Activated CD4-positive, alpha-beta T cell treated with anti-CD3 and anti-CD28 coated beads, Interleukin-2, amount 50 U/mL, for 48 hours (primary cell): ENCODE measurements at places on chromosomes 1 and 21.

DNA sequence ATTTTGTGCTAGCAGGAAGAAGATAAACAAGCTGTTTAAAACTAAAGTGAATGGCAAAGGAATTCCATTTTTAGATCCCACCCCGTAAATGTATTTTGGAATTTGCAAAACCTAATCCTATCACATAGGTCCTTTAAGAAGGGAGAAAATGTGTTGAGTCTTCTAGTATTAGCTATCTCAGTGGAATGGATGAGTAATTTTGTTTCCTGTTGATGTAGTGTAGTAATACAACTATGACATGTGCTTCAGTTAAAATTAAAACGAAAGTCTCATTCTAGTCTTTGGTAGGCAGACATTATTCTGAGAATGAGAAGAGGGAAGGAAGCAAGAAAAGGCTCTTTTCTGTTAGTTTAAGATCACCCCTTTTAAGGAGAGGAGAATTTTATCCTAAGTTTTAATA is 265.9 kb upstream of the C1orf105 start:
- no peak for DNase-seq

GRCh38 chr1:165580931-165581871 is 37.4 kb downstream of the LRRC52 start:
- DNase-seq, result no peak

DNA sequence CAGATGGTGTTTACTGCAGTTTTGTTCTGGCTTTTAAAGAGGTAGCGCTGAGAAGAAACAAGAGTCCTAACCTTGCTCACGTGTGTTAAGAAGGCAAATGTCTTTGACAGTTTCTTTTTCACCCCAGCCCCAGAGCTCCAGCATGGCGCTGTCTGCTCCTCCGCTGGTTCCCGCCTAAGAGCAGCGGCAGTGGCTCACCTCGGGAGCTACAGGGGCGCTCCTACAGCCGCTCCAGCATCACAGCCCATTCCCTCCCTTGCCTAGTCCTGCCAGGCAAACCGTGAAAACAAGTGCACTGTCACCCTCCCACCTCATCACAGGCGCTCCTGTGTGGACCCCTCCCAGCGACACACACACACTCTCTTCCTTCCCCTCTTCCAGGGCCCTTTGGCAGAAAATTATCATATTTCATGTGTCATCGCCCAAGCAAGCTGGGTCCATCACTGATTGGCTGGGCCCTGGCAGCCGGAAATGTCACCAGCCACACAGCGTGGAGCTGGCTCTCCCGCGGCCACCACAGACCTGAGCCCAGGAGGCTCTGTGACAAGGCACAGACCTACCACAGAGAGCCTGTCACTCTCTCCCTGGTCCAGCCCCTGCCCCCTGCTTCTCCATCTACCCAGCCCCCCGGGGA is 1.2 kb upstream of the HIVEP3 start:
- DNase-seq, result peak; percentile 82

GRCh38 chr1:195005338-195005737 is 1602.9 kb downstream of the KCNT2 start:
- no peak for DNase-seq

DNA sequence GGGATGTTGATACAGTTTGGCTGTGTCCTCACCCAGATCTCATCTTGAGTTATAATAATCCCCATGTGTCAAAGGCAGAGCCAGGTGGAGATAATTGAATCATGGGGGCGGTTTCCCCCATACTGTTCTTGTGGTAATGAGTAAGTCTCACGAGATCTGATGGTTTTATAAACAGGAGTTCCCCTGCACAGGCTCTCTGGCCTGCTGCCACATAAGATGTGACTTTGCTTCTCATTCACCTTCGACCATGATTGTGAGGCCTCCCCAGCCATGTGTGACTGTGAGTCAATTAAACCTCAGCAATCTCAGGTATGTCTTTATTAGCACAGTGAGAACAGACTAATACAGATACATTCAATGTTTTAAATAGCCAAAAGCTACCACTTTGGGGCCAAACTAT is 41.1 kb downstream of the SLC35F3 start:
- DNase-seq, result no peak

DNA sequence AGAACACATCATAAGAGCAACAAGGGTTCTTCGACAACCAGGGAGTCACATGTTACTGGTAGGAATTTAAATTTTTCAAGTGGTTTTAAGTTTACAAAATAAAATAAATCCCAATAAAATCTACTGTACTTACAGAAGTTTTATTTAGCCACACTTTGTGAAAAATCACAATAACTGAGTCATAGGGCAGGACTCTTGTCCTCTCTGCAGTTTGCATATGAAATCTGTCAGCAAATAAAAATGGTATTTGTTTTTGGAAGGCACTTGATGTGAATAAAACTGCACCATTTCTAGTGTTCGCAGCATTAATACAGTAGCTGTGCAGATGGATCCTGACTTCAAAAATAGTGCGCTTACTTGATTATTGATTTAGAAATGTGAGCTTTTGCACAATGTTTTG is 150.4 kb downstream of the LBR start:
- DNase-seq, result no peak

- no peak for DNase-seq
These were observed 144.7 kb downstream of the BARHL2 start for GRCh38 chr1:90572446-90572845.

- no peak for DNase-seq
These were observed 32.9 kb downstream of the CD244 start for GRCh38 chr1:160829766-160830165.

- no peak for DNase-seq
These were observed 24.1 kb upstream of the MPZL1 start for GRCh38 chr1:167697667-167698141.

GRCh38 chr1:117574161-117574835 is 31.6 kb upstream of the TENT5C start:
- DNase-seq, result no peak

DNA sequence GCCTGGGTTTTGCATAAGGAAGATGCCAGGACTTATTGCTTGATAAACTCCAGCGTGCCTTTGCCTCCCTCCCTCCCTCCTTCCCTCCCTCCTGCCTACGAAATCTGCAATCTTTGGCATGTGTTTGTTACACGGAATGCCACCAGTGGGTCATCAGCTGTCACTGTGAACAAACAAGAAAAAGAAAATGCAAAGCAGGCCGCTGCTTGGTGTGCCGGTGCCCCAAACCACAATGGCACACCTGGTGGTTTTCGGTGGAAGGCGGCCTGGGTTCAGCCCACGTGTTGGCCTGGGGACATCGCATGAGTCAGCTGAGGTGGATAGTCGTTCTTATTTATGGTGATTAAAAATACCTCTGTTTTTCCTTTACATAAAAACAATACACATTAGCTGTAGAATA is 16.3 kb upstream of the IFNLR1 start:
- DNase-seq, result peak; percentile 26

DNA sequence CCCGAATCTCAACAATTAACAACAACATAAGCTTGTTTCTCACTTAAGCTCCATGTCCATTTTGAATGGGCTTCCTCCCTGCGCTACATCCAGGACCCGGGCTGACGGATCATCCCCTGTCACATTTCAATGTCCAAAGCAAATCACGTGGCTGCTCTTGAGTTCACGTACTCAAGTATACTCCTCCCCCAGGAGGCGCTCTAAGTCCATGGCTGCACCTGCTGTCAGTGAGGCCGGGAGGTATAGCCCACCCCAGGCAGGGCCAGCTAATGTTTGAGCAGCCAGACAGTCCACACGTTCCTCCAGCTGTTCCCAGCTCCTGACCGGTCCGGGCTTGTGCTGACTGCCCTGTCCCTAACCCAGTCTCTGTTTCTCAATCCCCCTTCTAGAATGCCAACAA is 220.8 kb downstream of the SLC35F3 start:
- peak; percentile 55 for DNase-seq

GRCh38 chr1:155909894-155910293 is 1.3 kb downstream of the RIT1 start:
- DNase-seq, result no peak

DNA sequence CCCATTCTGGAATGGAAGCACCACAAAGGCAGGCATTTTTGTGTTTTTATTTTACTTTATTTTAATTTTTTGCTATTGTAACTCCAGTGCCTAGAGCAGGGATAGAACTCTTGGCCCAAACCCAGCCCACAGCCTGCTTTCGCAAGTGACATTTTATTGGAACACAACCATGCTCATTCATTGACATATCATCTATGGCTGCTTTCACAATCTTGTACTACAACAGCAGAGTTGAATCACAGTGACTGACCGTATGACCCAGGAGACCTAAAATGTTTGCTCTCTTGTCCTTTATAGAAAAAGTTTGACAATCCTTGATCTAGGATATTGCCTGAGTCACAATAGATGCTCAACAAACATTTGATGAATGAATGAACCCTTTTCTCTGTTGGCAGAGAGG is 83.9 kb upstream of the ATP1A1 start:
- DNase-seq, result no peak

DNA sequence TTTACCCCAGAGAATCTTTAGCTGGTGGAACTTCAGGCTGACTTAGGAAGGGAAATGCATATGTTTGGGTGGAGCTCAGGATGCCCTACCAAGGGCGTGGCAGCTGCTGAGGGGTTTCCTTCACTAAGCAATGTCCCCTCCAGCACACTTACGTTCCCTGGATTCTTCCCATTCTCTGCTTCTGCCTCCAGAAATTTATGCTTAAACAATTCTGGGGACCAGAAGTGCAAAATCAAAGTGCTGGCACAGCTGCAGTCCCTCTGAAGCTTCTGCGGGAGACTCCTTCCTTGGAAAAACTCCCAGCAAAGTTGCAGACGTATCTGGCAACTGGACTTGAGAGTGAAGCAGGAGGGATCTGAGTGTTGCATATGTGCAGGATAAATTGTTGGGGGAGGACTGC is 402.8 kb downstream of the PCP4 start:
- no peak for DNase-seq

DNA sequence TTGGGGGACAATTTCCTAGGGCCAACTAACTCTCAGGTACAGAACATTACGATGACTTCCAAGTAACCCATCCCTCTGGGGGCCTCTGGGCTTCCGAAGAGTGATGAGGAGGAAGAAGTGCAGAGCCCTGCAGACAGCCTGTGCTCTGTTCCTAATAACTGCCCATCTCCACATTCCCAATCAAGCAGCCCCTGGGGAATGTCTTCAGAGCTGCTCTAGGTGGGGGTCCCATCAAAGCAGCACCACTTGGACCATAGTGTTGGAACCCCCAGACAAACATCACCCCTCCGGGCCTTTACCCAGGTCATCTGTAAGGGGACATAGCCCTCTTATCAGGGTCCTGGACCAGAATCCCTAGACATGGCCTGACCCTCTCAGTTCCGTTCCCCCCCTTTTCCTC is 357.3 kb downstream of the NPHP4 start:
- no peak for DNase-seq

- no peak for DNase-seq
These were observed 40.2 kb upstream of the IL10 start for GRCh38 chr1:206812471-206812870.

DNA sequence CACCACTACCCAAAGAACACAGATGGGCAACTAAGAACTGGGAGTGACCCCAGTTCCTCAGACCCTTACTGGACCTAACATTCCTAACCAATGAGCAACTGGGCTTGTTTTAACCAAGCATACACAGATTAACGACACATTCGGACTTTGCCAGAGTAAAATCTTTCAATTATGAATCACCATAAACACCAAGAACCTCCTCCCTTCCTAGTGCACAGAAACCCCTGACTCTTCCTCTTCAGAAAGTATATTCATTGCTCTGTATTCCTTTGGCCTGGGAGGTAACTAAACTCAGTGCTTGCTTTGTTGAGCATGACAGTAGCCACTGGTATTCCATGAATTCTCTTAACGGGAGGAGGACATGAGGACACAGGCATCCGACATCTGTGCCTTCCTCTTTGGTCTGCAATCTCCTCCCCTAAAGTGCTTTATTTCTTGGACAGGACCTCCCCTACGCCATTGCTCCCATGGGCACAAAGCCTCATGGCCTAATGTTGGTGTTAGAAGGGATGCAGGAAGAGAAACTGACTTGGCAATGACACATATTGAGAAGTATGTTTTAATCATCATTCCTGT is 42.7 kb downstream of the SEC16B start:
- no peak for DNase-seq

GRCh38 chr1:118136187-118136941 is 48.7 kb downstream of the SPAG17 start:
- peak; percentile 41 for DNase-seq

- DNase-seq, result no peak
These were observed 74.0 kb upstream of the SAMSN1 start for GRCh38 chr21:14620152-14620551.

GRCh38 chr1:18907021-18907916 is 4.9 kb upstream of the ALDH4A1 start:
- peak; percentile 66 for DNase-seq

DNA sequence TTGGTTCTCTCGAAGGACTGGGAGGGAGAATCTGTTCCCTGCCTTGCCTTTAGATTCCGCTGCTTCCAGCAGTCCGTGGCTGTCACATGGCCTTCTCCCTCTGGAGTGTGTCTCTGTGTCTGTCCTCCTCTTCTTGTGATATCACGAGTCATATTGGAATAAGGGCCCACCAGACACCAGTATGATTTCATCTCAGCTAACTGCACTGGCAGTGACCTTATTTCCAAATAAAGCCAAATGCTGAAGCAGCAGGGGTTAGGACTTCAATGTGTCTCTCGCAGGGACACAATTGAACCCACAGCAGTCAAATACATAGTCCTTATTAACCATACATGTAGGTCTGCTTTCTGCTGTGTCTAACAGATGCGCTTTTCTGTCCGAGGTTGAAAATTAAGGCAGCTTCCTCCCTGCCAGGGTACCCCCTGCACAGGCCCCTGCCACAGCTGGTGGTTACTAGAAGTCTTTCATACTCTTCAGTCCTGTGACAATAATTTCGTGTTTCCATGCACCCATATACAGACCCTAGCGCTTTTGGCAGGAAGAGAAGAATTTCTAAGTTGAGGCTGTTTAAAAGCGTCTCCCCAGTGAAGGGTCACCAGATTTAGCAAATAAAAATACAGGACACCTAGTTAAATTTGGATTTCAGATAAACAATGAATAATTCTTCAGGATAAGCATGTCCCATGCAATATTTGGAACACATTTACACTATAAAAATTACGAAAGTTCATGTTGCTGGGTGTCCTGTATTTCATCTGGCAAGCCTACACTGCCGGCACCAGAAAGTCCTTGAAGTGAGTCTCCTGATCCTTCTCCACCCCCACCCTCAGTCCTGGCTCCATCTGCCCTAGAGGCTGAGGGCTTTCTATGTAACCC is 182.1 kb downstream of the ETS2 start:
- no peak for DNase-seq

DNA sequence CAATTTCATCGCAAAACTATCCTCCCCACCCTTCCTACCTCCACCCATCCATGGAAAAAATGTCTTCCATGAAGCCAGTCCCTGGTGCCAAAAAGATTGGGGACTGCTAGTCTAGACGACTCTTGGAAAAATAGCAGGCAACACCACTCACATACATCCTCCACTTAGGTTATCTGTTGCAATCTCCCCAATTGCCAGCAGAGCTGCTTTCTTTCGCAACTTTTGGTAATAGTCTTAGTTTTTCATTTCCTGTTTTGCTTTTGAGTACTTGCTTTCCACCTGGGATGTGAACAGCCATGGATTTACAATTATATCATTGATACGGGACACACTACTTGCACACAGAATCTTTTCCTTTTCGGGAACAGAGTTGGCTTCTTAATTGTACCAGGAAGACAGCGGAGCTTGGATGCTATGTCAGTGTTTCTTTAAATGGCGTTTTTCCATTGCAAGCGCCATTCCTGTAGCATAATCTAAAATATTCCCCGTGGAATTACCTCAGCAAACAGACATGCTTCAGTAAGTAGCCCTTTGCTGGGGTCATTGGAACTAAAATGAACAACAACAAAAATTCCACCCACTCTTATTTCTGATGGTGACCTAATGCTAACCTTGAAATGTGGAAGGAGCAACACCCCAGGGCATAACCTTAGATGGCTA is 183.3 kb upstream of the ADGRL2 start:
- DNase-seq, result no peak

- no peak for DNase-seq
These were observed 346.0 kb downstream of the MATN1 start for GRCh38 chr1:30377230-30378002.
